ENCODE measurements at places on chromosomes 13 and 19.

GRCh38 chr13:22082437-22083100 is 411.7 kb downstream of the FGF9 start:
- no peak for DNase-seq

GRCh38 chr19:54138489-54139256 is 1.1 kb downstream of the CNOT3 start:
- no peak for DNase-seq

DNA sequence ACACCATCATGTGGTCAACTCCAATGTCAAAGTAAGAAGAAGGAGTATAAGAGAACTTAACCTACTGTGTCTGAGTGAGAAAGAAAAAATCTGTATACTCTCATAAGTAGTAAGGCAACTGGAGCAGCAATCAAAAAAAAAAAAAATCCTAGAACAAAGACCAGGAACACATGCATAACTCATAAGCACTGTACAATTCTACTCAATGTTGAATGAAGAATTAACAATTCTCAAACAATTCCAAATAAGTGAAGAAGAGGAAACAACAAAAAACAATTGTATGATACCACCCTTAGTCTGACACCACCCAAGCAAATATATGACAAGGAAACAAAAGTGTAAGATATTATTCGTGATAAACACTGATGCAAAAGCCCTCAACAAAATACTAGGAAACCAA is 24.6 kb downstream of the ZNF160 start:
- DNase-seq: no peak

- DNase-seq: peak; percentile 78
These were observed 53.2 kb downstream of the GPR12 start for GRCh38 chr13:26707122-26708006.

GRCh38 chr13:111904166-111904565 is 162.8 kb upstream of the SOX1 start:
- no peak for DNase-seq

- DNase-seq: no peak
These were observed 511.9 kb upstream of the HTR2A start for GRCh38 chr13:47408546-47409319.

DNA sequence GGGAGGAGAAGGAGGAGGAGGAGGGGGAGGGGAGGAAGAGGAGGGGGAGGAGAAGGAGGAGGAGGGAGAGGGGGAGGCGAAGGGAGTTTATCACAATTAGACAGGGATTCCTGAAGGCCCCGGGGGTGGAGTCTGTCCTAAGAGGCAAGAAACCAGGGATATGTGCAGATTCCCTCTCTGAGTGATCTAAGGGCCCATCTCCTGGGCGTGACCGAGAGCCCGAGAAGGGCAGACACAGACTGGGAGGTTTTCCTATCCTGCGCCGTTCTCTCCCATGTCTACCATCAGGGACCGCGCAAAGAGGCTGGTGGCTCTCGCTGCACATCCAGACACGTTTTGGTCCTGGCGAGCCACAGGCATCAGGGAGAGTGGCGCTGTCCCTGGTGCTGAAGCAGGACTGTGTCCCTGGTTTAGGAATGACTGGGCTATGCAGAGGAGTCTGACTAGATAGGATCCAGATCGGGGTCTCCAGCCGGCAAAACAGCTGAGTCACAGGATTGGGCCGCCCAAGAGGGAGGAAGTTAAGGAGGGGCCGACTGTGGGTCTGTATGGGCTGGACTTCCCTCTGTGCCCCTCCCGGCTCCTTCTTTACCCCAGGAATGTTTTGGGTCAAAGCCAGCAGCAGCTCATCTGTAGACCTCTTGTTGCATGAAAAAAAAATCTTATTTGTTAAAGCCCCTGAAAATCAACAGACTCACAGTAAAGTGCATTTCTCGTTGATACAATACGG is 17.9 kb upstream of the ZNF175 start:
- DNase-seq: no peak

DNA sequence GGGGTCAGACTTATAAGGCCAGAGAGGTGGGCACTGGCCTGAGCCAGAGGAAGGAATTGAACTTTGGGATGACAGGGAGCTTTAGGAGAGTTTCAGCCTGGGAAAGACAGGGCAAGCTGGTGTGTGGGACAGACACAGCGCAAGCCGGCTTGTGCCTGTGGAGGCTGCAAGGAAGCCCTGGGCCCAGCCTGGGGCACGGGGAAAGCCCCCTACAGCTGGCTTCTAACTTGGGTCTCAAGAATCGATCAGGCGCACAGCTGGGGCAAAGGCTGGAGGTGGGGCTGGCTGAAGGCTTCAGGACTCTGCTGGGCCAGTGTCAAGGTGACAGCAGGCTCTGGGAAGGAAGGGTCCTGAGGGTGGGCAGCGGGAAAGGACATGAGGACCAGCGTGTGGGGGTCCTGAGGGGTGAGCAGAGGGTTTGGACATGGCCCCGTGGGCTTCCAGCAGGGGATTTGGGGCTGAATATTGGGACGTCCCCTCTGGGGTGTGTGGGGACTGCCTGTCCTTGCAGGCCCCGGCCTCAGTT is 3.0 kb downstream of the PTOV1 start:
- DNase-seq: no peak

DNA sequence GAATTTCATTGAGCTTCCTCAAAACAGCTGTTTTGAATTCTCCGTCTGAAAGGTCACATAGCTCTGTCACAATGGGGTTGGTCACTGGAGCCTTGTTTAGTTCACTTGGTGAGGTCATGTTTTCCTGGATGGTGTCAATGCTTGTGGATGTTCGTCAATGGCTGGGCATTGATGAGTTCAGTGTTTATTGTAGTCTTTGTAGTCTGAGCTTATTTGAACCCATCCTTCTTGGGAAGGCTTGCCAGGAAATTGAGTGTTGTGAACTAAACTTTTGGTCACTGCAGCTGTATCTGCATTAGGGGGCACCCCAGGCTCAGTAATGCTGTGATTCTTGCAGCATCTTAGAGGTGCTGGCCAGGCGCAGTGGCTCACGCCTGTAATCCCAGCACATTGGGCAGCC is 22.0 kb downstream of the BLOC1S3 start:
- DNase-seq: peak; percentile 20

GRCh38 chr19:32976223-32976805 is 4.3 kb downstream of the FAAP24 start:
- peak; percentile 59 for DNase-seq

DNA sequence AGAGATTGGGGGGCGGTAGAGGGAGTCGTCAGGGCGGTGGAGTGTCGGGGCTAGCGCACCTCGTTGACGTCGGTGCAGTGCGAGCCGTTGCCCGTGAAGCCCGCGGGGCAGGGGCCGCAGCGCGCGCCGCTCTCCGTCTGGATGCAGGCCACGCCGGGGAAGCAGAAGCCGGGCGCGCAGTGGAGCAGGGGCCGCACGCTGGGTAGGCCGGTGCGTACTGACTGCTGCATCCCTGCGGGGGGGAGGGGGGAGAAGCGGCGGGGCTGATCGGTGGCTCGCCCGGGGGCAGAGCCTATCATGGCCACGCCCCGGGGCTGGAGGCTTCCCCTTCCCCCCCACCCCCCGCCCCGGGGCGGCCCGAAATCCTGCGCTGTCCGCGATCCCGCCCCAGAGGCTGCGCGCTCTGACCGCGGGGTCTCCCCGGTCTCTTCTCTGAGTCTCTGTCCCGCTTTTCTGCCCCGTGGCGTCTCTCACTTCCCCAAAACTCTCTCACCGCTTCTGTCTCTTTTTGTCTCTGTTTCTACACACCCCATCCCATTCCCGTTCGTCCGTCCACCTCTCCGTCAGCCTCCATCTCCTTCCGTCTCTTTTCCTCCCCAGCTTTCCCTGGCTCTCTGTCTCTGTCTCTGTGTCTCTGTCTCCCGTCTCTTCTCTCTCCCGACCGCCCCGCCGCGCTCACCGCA is 1.1 kb downstream of the COMP start:
- DNase-seq: no peak

- no peak for DNase-seq
These were observed 683 bp upstream of the DIRAS1 start for GRCh38 chr19:2721570-2722540.

DNA sequence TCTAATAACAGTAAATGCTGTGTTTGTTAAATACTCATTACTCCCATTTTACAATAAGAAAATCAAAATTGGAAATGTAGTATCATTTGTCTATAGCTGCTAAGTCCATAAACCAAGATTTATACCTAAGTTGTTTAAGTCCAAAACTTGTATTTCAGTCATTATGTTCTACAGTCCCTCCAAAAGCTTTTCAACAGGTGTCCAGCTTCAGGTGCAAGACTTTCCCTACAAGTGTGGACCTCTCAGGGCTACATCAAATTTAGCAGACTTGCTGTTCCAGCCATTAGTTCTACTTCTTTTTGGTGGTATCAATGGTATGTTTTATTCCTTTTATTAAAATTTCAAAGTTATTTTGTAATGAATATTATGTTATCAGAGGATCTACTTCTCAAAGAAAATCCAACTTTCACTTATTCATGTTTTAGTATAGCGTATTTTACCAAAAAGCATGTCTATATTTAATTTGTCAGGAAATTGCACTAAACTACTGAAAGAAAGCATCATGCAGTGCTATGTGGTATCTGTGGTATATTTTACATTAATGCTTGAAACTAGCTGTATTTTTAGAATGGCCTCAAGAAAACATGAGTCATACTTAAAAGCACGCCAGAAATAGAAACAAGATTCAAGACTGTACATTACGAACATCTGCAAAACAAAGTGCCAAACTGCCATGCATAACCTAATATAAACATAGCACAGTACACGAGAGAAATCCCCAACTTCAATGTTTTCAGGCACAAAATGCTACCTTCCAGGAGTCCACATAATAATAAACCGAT is 44.5 kb downstream of the VWA8 start:
- no peak for DNase-seq

DNA sequence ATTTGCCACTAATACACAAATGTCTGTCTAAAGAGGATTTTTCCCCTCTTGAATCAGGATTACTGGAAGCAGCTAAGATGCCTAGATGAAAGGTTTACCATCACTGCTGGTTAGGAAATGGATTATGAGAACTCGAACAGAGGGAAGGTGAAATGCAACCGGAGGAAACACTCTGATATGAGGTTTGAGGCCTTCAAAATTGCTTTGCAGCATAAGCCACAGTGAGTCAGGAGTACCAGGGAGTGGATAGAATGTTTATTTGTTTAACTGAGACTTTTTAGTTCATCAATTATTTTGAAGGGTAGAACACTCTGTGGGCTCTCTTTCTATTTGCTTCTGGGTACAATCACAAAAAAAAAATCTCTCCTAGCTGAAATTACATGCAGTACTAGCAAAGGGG is 18.1 kb downstream of the CDADC1 start:
- DNase-seq: no peak

All from NCI-H1694 treated with DMSO at 0.1 percent for 48 hours (cell line).